Umbilical cord (tissue), 2 donors: ENCODE measurements at places on chromosomes 12 and 14. TPM values are rescaled to one million over a fixed set of nuclear protein-coding genes. Genes with fewer than 3 reads are reported as not detected.
A peak's percentile ranks its signal among the peaks of the same experiment; 100 is the strongest.

GRCh38 chr14:38877744-38878388 lies 225.2 kb downstream of the SEC23A start:
- DNase-seq, result no peak

GRCh38 chr14:73870525-73871235 lies 16.0 kb upstream of the ZNF410 start:
- DNase-seq, result no peak

DNA sequence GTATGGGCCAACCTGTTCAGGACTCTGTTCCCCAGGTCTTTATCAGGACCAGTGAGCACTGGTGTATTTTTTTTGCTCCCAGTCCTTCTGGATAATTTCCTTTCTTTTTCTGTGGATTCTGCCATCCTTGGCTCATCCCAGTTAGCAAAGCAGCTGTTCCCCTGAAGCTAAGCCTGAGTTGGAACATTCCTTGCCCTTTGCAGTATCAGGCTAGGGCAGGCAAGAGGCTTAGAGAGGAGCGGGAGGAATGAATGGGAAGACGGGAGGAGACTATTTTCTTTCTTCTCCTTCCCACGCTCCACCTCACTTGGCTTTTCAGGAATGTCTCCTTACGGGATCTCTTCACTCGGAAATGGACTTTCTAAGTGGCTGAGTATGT lies 29.2 kb downstream of the ERG28 start:
- DNase-seq, result peak; percentile 85

DNA sequence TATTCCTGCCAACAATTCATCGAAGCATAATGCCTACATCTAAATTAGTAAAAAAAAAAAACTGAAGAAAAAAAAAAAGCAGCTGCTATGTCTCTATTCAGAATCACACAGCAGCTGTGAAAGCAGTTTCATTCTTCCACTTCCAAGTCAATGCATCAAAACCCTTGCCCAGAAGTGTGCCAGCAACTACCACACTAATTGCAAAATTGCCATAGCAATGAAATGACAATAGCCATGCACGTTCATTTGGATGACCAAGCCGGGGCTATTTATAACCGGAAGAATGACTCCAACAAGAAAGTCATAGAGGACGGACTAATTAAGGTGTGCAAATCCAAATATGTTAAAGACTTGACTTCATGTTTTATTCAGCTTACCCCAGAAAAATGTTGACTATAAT lies 42.5 kb downstream of the SLC2A13 start:
- DNase-seq, result no peak

DNA sequence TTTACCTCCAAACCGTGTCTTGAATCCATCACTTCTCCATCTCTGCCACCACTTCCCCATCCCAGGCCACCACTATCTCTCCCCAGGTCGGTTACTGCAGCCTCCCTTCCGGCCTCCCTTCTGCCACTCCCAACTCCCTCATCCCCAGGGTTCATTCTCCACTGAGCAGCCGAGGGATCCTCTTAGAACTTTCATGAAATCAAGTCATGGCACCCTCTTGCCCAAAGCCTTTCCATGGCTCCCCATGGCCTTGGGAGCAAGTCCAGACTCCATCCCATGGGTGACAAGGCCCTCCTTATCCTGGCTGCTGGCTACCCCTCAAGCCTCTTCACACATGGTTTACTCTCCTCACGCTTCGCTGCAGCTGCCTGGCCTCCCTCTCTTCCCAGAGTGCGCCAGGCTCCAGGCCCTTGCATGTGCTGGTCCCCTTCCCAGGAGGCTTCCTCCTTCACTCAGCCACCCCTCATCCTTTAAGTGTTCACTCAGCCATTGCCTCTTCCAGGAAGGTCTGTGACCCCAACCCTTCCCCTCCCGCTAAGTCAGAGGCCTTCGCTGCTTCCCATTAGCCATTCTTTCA lies 17.9 kb upstream of the SH2B3 start:
- no peak for DNase-seq

- DNase-seq, result peak; percentile 9
Measured at GRCh38 chr12:57766464-57767304, at the start of gene CYP27B1. CYP27B1 (minus strand) TSS chr12:57767078; CDS start chr12:57767041, 37 bp downstream.

RASAL1 gene
- 0.24 TPM for total RNA-seq

DNA sequence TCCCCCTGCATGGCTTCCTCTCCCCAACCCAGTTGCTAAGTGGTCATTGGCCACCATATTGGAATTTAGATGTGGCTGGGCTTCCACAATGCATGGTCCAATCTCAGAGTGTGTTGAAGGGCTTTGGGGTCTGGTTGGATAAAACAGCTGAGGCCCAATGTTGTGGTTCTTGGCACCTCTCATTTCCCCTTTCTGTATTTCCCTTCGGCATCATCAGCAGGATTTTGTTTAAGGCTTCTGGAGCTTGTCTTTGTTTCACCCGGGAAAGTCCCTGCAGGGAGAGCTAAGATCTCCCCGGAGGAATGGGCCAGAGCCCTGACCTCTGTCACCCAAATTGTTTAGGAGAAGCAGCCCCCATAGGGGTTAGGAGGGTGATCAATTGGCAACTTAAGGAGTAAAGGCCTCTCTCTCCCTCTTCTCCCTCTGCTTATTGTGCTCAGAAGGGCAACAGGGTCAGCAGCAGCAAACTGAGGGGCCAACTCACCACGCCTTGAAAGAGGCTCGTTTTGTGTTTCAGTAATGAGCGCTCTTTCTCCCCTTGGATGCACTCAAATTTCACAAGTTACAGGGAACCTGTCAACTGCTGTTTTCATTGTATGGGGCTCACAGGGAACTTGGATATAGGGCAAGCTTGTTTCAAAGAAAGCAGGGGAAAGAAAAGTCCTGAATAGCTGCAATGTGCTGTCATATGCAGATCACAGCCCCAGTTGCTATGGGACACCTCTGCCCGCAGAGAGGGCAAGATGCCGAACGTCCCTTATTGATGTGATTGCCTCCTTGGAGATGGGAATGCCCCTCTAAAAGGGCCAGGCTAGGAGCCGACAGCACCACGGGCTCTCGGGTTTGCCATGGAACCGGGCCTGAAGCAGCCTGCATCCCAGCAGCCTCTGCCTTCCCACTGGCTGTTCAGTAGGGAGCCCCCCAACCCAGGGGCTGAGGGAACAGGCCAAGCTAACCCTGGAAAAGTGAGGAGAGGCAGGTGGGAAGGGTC lies 223.7 kb downstream of the ZFP36L1 start:
- no peak for DNase-seq

- no peak for DNase-seq
Measured at GRCh38 chr14:98223106-98223505, 1048.9 kb downstream of the BCL11B start.

- no peak for DNase-seq
Measured at GRCh38 chr14:68215629-68216028, 396.1 kb downstream of the RAD51B start.

DNA sequence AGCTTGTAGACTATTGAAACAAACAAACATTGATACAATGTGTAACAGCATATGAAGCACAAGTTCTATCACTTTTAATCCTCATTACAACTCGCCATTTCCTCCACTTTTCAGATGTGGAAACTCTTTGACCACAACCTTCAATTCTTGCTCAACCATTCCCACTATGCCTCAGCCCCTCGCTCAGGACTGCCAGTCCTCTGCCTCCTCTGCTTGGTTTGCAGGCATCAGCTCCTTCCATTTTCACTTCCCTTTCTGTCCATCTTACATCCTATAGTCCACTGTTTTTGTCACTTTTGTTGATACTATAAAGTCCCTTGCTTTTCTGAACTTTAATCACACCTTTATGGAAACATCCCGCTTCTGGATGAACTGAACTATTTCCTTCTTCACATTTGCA lies 28.2 kb upstream of the CD27 start:
- DNase-seq, result no peak

HOXC12 gene
- not detected for total RNA-seq

DNA sequence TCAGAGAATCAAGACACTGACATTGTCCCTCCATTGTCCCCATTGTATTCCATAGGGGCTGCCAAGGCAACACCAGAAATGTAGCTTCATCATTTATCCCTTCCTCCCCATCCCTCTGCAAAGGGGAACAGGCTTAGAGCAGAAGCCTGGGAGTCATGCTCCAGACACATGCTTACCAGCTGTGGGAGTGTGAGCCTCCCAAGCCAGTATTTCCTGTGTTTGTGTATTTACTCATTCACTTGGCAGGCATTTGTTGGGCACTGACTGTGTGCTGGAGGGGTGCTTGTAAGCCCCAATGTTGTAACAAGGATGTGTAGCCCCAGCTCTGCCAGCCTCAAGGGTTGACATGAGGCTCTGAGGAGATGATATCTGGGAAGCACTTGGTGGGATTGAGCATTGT lies 46.0 kb upstream of the TCL1A start:
- DNase-seq, result no peak

DNA sequence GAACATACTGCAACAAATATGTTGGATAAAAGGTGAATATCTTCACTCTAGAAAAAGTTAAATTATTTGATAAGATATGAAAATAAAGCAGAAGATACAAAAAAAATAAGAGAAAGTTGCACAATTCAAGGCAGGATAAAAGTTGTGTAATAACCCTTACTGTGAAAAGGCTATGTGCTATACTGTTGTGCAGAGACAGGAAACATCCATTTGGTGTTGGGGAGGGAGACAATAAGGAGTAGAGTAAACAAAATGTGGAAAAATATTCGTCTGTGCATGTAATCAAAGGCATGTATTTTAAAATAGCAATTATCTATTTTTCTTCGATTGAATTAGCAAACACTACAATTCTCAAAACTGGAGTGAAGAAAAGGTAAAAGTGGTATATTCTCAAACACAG lies 34.8 kb downstream of the PTHLH start:
- no peak for DNase-seq

DNA sequence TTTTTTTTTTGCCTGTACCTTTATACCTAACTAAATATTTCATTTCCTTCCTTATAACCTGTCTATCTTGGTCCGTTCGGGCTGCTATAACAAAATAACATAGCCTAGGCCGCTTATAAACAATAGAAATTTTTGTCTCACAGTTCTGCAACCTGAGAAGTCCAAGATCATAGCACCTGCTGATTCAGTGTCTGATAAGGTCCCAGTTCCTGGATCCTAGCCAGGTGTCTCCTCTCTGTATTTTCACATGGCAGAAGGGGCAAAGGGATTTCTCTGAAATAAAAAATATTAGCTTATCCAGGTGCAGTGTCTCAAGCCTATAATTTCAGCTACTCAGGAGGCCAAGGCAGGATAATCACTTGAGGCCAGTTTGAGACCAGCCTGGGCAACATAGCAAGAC lies 1046.6 kb upstream of the USP15 start:
- no peak for DNase-seq

- no peak for DNase-seq
Measured at GRCh38 chr12:45458238-45458637, 242.3 kb downstream of the ANO6 start.

GRCh38 chr12:106114447-106115068 lies 24.2 kb downstream of the NUAK1 start:
- DNase-seq, result no peak

GRCh38 chr14:83309833-83310232 lies 1776.2 kb upstream of the SEL1L start:
- no peak for DNase-seq

GRCh38 chr12:3339221-3339620 lies 151.8 kb upstream of the PRMT8 start:
- no peak for DNase-seq

KRT74 gene
- 3.4 TPM for total RNA-seq

OAS1 gene
- 27.9 TPM for total RNA-seq

GRCh38 chr12:69840727-69841126 lies 15.7 kb downstream of the MYRFL start:
- no peak for DNase-seq

GRCh38 chr14:94936901-94937685 lies 167.2 kb upstream of the GSC start:
- peak; percentile 59 for DNase-seq

GRCh38 chr14:102979406-102979805 lies 56.9 kb downstream of the AMN start:
- no peak for DNase-seq

DNA sequence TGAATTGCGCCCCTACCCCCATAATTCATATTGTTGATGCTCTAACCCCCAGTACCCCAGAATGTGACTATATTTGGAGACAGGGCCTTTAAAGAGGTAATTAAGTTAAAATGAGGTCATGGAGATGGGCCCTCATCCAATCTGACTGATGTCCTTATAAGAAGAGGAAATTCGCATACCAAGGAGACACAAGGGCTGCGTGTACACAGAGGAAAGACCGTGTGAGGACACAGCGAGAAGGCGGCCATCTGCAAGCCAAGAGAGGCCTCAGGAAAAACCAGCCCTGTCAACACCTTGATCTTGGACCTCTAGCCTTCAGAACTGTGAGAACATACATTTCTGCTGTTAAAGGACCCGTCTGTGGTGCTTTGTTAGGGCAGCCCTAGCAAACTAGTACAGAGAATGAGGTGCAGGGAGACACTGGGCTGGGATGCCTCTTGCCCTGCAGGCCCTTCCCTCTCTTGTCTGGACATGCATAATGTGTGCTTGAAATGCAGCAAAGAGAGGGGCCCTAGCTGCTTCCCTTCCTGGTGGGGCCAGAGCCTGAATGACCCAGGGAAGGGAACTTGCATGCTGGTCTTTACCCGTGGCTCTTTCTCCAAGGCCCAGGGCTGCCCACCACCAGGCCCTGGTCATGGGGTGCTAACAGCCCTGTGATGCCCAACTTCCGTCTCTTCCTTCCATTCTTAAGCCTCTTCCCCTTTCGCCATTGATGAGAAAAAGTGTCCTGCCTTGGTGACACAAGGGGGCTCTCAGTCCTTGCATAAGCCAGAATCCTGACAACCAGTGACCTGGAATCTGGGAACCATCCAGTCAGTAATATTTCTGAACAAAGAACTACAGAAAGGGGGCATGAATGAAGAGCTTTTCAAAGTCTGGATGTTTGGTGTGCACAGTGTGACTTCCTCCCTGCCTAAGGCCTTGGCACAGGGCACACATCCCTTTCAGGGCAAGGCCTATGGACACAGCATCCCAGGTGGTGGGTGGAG lies 50.0 kb upstream of the GPATCH2L start:
- DNase-seq, result peak; percentile 23

AQP2 gene
- total RNA-seq, result 0.24 TPM

DNA sequence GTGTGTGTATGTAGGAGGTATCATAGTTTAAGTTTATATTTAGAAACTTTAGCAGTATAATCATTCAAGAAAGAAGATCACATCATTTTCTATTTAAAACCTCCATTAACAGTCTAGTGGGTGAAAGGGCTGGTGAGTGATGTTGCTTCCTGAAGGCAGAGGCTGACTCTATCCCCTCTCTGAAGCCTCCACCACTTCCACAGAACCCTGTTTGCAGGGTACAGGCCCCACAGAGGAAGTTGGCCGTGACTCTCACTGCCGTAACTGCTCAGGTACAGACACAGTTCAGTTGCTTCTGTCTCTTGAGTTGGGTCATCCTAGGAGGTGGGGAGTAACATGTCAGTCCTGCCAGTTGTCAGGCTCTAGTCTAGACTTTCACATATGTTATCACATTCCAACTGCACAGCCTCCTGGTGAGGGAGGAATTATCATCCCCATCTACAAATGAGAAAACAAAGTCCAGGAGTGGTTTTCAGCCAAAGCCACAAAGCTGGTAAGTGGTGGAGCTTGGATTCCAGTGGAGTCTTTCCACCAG lies 31.5 kb downstream of the CFL2 start:
- no peak for DNase-seq

CD27 gene
- total RNA-seq, result not detected

ZNF140 gene
- 14.9 TPM for total RNA-seq
